NCI-H526 treated with DMSO at 0.1 percent for 48 hours (cell line): ENCODE measurements at places on chromosomes 11 and 22.

GRCh38 chr22:32579529-32580220, 105.1 kb downstream of the FBXO7 start:
- no peak for DNase-seq

- no peak for DNase-seq
Observed at GRCh38 chr11:71421392-71421950, 26.7 kb downstream of the DHCR7 start.

DNA sequence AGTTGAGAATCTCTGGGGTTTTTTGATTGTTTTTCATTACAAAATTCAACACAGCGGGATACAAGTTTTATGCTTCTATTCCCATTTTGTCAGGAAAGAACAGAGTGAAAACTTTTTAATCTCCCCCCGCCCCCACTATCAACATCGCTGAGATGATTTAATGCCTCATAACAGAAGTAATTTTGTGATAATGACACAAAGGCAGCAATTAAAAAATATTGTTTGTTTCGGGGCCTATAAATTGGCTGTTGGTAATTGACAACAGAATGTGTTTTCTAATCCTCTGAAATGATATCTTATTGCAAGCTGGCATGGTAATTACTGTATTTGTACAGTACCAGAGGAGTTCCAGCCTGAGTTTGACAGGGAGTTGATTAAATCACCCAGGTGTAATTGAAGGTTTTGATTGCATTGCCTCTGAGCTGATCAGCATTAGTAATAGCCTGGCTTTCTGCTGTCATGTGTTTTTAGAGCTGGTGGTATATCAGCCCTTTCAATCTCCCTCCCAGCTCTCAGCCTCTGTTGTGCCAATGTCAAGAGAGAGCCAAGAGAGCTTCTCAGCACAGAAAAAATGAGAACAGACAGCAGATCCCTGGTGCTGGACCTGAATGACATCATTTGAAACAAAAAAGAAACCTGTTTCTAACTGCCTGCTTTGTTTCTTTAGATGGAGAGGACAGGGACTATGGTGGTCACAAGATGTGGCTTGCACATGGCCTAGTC, 265.1 kb downstream of the FAM76B start:
- no peak for DNase-seq

GRCh38 chr11:36374726-36375125, 78.6 kb downstream of the PRR5L start:
- DNase-seq = no peak

DNA sequence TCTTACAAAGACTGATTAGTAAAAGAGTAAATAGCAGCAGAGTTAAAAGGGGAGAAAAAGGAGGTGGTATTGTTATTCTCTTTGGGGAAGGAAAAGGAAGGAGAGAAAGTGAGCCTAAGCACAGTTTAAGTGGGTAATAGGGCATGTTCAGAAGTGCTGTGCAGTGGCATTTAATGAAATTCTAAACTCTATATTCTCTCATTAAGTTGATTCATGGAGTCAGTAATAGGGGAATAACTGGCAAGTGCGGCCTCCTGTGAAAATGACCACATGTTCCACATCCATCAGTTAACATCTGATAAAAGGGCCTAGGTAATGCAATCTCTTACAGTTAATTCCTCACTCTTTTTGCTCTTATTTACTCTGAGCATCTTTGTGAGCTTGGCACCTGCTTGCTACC, 516.7 kb downstream of the JRKL start:
- no peak for DNase-seq

DNA sequence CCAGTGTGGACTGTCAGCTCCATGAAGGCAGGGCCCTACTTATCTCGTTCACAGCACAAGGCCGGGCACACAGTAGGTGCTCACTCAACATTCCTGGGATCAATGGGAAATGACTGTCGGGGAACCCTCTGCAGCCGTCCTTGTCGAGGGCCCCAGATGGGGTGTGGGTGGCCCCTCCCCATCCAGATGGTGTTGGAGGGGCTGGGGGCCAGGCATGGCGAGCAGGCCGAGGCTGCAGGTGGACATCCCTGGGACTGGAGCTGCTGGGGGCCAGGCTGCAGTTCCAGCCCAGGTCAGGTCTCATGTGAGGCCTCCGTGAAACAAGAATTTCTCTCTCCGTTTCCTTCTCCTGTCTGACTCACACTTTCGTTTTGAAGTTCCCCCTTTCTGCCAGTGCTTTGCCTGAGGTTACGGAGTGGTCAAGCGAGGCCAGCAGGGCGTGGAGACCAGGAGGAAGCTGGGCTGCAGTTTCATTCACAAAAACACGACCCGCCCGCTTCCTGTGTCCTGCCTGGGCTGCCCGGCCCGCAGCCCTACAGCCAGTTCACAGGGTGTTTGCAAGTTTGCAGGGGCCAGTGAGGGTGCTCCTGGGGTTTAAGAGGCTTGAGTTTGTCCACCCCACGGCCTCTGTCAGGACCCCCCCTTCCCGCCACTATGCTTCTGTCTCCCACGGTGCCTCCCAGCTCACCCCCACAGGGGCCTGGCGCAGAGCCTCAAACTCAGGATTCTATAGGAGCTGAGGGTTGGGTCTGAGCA, 4.5 kb downstream of the MYEOV start:
- DNase-seq = no peak

GRCh38 chr11:134001088-134001487, 44.3 kb upstream of the IGSF9B start:
- DNase-seq = no peak

DNA sequence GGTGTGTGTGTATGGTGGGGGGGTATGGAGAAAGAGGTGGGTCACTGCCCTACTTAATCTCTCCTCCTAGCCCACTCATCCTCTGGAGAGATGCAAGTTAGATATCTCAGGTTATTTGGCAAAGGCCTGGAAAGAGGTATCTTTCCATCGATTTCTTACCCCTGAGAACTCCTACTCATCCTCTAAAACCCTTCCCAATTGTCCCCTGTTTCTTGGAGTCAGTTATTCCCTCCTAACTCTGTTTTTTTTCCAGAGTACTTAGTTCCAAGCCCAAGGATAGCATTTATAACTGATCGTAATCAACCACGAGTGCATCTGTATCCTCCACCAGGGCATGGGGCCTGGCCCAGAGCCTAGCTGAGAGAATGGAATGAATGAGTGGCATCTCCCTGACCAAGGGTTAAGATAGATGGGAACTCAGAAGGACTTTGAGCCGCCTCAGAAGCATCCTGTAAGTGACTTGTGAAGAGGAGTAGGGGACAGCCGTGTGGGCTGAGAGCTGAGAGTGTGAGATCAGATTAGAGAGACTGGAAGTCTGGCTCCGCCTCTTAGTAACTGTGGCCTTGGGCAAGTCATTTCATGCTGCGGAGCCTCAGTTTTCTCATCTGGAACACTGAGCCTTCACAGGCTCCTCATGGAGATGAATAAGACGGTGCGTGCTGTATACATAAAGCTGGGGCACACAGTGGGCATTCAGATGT, 16.2 kb downstream of the CD6 start:
- DNase-seq = no peak

DNA sequence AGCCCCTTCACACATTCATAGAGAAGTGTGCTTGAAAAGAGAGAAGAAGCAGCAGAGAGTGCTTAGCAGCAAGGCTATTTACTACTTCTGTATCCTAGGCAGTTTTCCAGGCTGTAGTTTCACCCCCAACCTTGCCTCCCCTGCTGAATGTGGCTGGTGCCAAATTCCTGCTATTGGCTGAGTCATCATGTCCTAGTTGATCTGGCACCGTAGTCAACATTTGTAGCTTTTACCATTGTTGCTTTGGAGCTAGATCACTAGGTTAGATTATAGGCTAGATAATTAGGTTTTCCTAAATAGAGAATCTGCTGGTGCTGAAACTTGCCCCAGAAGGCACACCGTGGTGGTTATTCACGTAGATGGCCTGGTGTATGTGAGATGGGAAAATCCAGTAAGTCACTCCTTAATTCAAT, 32.7 kb downstream of the ARHGAP42 start:
- no peak for DNase-seq

DNA sequence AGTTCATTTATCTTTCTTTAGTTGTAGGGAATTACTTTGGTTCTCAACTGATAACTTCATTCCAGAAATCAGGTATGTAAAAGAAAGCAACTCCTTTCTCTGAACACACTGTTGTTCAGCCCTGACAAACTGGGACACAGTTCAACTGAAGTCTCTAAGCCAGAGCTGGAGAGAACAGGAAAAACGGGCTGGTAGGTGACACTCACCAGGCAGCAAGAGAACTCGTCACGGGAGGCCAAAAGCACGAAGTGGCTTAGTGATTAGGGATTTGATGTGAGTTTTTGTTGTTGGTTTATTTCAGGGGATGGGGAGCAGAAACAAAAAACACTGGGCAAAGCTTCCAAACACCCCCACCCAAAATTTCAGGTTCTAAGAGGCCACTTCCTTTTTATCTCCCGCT, 54.1 kb downstream of the MYH9 start:
- DNase-seq = no peak

GRCh38 chr11:121929581-121929980, 186.4 kb downstream of the BLID start:
- DNase-seq = no peak

DNA sequence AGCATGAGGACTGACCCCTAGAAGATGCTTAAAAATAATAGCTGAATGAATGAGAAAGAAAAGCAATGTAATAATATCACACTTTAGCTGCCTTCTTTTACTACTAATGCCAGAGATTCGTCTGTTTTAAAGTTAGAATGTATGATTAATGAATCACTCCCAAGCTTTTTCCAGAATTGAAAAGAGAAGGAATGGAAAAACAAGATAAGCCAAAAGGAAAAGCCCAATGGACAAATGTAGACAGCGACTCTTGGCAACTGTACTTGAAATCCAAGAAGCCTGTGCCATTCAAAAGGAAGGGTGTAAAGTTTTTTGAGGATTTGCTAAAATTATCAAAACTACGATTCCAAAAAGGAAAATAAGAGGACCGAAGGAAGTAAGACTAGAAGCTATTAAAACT, 40.8 kb upstream of the PAMR1 start:
- no peak for DNase-seq

DNA sequence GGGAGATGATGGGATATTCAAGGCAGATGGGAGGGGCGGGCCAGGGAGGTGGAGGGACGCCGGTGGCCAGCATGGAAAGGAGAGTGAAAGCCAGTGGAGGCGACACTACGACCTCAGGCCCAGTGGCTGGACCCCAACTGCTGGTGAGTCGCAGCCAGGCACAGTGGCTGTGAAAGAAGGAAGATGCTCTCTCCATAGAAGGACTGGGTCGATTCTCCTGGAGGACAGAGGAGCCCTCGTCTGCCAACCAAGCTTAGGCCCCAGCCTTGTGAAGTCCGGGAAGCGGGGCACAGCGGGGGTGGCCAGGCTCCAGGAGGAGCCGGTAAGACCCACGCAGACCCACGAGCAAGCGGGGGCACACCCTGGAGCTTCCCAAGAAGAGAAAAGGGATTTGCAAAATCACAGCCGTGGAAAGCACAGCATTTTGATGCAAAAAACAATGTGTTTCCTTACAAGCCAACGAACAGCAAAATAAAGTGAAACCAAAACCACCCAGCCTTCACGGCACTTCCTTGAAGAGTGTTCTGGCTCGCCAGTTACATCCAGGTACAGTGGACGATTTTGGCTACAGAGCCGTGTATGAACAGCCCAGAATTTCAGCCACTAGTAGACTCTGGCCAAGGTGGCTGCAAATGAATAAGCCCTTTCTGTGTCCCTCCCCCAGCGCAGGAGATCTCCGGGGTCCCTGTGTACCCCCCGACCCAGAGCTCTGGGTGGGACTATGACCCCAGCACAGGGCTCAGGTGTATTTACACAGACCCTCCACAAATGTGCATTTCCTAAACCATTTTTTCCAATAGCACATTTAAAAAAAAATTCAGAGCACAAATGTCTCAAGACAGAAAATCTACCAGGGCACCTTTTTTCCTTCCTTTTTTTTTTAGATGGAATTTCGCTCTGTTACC, 96.9 kb downstream of the TRMU start:
- no peak for DNase-seq

DNA sequence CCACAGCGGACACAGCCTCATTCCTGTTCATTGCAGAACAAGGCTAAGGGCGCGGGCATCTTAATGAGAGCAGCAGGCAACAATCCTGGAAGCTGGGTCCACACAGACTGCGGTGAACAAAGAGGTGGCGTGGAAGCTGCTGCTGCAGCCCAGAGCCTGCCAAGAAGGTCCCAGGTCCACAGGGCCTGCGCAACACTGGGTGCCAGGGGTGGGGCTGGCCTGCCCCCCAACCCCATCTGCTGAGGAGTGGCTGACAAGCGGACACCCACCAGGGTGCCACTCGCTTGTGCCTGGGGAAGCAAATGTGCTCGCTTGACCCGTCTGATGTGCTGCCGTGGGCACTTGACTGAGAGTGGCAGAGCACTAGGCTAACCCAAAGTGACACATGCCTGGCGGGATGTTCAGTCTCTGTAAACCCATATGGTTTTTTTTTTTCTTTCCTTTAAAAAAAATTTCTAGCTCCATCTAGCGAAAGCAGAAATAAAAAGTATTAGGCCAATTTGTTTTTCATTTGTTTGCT, 83.2 kb upstream of the PITPNB start:
- DNase-seq = no peak

DNA sequence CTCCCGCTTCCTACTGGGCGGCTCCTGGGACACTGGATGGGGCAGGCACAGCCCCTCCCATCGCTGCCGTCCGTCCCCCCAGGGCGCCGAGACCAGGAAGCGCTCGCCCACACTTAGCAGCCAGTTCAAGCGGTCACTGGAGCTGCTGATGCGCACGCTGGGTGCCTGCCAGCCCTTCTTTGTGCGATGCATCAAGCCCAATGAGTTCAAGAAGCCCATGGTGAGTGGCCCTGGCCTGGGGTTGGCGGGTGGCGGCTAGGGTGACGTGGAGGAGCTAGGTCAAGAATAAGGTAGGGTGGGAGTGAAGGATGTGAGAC, 44.6 kb downstream of the MYO7A start:
- no peak for DNase-seq

DNA sequence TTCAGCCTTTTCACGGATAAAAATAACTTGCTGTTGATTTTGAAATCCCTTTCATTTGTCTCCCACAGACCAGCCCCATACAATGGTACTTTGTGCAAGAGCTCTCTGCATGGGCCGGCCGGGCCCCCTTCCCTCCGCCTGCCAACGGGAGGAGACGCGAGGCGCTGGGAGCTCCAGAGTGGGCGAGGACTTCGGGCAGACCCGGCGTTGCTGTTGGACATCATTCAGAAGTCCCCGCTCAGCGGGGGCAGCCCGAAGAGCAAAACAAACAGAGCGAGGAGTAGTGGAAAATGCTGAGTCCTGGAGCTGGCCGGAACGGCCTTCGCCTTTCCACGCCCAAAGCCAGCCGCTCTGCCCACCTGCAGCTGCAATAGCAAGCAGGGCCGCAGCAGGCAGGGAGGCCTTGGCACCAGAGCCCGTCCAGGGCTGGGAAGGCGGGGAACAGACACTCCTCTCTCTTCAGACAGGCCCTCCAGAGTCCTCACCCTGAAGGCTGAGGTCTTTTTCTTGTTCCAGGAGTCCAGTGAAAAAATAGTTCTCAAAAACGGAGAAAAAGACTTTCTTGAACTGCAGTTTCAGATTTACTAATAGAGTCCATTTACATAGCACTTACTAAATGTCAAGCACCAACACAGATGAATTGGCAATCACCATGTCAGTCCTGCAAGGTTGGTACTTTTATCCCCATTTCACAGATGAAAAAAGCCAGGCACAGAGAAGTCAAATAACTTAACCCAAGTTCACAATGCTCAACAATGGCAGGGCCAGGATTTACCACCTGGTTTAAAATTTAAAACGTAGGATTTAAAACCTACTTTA, 135.5 kb downstream of the ETS1 start:
- no peak for DNase-seq
